Large intestine (tissue), 12 donors: ENCODE measurements at places on chromosomes 2 and 18. TPM values are rescaled to one million over a fixed set of nuclear protein-coding genes. Genes with fewer than 3 reads are reported as not detected.

DNA sequence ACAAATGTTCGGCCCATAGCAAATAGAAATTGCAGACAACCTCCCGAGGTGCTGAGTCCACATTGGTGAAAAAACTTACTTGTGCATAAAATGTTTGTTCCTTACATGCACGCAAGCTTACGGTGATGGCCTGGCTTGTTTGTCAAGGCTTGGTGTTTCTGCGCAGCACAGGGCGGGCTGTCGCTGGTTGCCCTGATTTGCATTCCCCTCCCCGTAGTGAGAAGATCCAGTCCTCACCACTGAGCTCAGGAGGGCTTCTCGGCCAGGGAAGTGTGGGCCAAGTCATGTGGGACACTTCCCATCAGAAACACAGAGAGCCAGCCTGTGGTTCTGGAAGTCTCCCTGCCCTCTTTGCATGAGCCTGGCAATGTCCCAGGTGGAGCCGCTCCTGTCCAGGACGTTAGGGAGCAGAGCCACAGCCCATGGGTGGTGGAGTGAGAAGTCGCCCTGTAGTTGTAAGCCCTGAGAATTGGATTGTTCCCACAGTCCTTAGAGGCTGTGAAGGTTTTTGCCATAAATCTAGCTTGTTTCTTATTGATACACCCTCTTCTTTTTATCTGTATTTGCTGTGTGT lies 152.7 kb downstream of the TWIST2 start:
- no peak for DNase-seq

DNA sequence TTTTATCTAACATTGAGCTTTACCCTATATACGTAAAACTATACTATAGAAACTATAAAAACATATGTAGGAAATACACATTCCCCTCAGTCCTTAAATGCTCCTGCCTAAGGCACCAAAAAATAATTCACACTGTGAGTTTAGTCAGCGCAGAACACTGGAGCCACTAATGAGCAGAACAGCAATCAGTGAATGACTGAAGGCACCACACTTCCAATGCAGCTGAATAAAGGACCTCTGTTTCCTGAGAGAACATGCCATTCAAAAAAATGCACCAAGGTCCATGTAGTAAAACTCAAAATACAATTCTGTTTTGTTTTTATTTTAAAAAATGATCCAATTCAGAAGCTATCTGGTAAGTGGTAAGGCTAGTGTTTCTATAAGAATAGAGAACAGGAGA lies 1280.6 kb upstream of the NRXN1 start:
- no peak for DNase-seq

GRCh38 chr2:10548626-10549025 lies 100.5 kb upstream of the ODC1 start:
- no peak for DNase-seq

DNA sequence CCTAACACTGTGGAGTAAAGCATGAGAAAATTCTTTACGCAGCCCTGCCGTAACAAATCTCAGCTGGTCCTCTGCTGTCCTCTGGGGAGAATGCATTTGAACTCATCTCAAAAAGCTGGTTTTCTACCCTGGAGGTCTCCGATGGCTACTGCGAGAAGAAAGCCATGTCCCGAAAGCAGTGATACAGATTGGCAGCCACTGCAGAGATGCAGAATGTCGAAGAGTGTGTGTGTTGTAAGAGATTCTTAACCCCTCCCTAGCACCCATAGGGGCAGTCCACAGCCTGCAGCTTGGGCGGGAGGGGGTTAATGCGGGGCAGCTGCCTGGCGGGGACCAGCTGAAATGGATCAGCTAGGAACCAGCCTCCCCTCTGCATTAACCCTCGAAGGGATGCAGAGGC lies 235.9 kb downstream of the ZNF516 start:
- no peak for DNase-seq

DNA sequence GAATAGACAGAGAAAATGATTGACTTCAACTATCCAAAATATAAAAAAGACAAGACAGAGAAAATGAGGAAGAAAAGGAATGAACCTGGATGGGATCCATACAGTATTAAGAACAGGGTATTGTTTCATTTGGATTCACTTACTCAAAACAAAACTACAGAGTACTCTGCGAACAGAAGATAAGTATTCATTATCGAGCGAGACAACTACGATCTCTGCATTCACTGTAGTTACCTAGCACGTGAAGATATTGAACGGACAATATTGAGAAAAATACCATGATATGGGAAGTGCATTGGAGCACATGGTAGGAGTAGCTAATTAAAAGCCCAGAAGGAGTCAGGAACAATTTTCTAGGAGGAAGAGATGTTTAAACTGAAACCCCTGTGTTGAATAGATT lies 1.0 kb upstream of the ORC2 start:
- DNase-seq, result no peak

DNA sequence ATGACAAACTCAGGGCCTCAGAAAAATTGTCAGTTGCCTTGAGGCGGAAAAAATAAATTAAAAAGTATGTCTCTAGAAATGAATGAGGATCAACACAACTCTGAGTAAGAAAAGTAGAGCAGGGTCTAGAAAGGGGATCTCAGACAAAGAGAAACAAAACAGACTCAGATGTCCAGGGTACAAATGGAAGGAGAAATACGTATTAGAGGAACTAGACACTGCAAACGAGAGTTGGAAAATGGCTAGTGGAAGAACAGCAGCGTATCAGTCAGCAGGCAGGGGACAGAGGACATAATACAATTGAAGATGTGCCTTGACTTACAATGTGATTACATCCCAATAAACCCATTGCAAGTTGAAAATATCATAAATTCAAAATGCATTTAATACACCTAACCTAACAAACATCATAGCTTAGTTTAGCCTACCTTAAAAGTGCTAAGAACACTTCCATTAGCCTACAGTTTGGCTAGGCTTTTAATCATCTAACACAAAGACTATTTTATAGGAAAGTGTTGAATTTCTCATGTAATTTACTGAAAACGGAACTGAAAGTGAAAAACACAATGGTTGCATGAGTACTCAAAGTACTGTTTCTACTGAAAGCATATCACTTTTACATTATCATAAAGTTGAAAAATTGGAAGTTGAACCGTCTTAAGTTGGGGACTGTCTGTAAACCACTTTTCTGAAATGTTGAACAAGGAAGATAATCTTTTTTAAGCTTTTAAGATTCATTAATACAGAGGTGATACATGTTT lies 182.8 kb downstream of the NBAS start:
- no peak for DNase-seq

DNA sequence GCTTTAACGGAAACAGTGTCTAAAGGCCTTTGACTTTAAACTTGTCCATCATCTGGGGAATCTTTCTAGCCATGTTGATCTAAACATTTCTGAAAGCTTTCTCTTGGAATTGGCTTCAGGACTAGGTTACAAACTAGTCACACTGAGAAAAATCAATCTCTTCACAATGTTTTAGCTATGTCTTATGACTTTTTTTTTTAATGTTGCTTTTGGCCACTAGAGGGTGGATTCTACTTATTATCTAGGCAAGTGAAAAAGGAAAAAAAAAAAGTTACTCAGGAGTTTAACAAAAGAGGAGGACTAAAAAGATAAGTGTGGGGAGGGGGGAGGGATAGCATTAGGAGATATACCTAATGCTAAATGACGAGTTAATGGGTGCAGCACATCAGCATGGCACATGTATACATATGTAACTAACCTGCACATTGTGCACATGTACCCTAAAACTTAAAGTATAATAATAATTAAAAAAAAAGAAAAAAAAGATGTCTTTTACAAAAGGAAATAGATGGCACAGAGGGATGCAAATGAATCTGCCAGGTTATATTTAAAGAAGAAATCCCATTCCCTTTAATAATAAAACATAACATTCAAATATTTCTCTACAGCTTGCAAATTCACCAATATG lies 160.4 kb upstream of the PID1 start:
- no peak for DNase-seq

GRCh38 chr18:53735526-53735925 lies 488.9 kb downstream of the MBD2 start:
- no peak for DNase-seq

GRCh38 chr2:219521066-219521880 lies 7.0 kb downstream of the ASIC4 start:
- no peak for DNase-seq

DNA sequence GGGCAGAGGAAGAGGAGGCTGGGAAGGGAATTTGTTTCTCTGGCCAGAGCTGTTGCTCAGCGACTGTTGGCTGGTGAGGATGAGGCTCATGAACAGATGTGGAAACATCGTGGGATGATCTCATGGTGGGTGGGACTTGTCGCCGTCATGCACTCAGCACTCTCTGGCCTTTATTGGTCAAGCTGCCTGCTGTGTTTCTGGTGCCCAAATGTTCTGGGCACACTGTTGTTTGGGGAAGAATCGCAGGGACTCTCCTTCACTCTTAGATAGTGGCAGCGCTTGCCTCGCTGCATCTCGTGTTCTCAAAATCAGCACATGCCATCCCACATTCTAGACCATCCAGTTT lies 145.6 kb downstream of the AGAP1 start:
- peak; percentile 66 for DNase-seq

GRCh38 chr2:157509744-157510143 lies 65.9 kb upstream of the CYTIP start:
- DNase-seq, result no peak

DNA sequence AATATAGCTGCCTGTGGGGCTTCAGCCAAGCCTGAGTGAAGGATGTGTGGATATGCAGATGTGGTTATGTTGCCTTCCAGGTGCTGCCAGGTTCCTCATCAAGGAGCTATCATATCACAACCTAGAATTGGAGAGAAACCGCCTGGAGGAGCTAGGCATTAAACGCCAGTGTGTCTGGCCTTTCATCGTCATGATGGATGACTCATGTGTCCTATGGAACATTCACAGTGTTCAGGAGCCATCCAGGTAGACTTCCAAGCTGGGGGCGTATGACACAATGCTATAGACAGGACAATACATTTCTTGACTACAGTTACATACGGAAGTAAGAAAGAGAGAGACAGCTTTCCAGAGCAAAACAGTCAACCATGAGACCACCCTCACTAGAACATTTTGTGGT lies 86.8 kb downstream of the ESCO1 start:
- DNase-seq, result no peak

- DNase-seq, result peak; percentile 83
Observed at GRCh38 chr18:9734189-9734588, 26.1 kb downstream of the RAB31 start.

DNA sequence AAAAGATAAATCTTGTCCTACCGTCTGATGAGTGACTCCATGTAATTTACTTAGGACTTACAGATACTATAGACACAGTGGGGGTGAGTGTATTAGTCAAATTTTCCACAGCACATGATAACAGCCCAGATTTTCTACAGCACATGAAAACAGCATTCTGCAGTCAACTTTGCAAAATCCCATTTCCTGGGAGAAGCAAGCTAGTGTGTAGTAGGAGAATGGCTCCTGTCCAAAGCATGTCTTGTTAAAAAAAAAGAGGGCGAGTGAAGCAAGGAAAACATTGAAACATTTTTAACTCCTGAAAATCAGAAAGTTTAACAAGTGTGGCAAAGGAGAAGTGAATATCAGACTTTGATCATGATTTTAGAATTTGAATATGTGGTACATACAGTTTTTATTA lies 817.8 kb upstream of the FAM98A start:
- DNase-seq, result no peak

DNA sequence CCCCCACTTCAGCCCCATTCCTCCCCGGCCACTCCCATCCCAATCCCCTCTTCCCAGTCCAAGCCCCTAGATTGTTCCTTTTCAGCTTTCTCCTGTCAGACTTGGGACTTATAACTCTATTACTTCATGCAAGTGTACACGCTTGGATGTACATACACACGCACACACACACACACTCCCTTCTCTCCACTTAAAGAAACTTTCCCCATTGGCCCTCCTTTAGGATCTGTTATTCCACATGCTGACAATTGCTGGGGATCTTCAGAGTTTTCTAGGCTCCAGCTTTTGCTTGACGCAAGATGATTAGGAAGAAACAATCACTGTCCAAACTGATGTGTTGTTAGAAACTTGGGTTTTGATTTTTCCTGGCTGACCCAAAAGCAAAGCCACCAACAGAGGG lies 75.4 kb downstream of the CDK15 start:
- no peak for DNase-seq

DNA sequence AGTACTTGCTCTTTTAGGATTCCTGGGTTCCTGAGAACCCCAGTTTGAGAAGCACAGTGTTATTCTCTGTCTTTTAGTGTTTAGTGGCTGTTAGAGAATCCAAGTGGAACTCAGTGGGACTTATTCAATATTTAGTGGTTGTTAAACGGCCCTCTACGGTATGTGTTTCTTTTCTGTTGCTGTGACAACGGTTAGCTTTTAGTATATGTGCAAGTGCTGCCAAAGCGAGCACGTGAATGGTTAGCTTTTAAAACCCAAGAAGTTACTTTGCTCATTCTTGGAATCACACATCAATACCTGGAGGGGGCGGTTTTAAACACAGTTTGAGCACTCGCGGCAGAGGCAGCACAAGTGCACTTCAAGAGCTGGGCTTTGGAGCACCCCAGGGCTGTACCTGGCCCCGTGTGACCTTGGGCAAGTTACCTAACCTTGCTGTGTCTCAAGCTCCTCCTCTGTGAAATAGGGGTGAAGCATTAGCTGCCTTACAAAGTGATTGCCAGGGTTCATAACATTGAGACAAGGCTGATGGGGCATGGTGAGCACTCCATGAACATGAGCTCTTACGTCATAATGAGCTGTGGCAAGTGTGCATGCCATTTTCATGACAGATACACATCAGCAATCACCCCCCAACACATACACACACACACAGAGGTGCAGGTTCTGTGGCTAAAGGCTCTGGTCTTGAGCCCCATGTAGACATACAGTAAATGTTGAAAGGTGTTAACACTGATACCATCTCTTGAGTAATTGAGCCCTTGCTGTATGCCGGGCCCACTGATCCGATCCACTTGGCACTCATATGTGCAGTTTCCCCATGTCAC lies 234.1 kb downstream of the ALPK2 start:
- no peak for DNase-seq

- no peak for DNase-seq
Observed at GRCh38 chr2:146734042-146734820, 1110.6 kb upstream of the ACVR2A start.

DNA sequence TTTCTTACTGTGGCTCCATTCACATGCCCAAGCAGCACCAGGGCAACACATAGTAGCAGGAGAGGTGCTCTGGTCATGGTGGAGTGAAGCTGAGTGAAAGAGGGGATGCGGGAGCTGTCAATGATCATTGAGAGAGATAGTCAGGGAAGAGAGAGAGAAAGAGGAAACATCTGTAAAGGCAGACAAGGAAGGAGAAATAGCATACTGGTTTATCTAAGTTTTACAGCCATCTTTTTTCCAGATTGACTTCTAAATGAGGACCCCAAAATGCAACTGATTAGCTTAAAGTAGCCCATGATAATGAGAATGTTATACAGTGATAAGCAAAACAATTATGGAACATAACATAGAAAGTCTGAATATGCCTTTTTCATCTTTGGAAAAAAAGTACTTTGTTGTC lies at the start of gene C2orf66:
Gene C2orf66, minus strand, starts transcription at position 96 of the 400 bp plus-strand sequence. Its CDS starts 19 bp downstream, at position 77.
- no peak for DNase-seq

GRCh38 chr2:195473862-195474261 lies 183.2 kb upstream of the SLC39A10 start:
- no peak for DNase-seq

GRCh38 chr2:44596537-44597320 lies 235.0 kb downstream of the CAMKMT start:
- DNase-seq, result no peak

- no peak for DNase-seq
Observed at GRCh38 chr2:88429929-88430328, 22.6 kb downstream of the FOXI3 start.

MYCN gene
- 17.9 TPM for polyA plus RNA-seq

CCDC141 gene
- 0.70 TPM for polyA plus RNA-seq

PPP3R1 gene
- 43.9 TPM for polyA plus RNA-seq

SERPINE2 gene
- polyA plus RNA-seq, result 72.4 TPM

CREB1 gene
- polyA plus RNA-seq, result 37.5 TPM

UGT1A8 gene
- not detected for polyA plus RNA-seq

C1GALT1C1L gene
- polyA plus RNA-seq, result 1.1 TPM

TLX2 gene
- 5.0 TPM for polyA plus RNA-seq

ACTG2 gene
- polyA plus RNA-seq, result 913 TPM

ST6GAL2 gene
- polyA plus RNA-seq, result 5.2 TPM
